Glutamatergic neuron (in vitro differentiated cells): ENCODE measurements at places on chromosomes 1 and 21. TPM values are rescaled to one million over a fixed set of nuclear protein-coding genes. Genes with fewer than 3 reads are reported as not detected.
A peak's percentile ranks its signal among the peaks of the same experiment; 100 is the strongest.

DNA sequence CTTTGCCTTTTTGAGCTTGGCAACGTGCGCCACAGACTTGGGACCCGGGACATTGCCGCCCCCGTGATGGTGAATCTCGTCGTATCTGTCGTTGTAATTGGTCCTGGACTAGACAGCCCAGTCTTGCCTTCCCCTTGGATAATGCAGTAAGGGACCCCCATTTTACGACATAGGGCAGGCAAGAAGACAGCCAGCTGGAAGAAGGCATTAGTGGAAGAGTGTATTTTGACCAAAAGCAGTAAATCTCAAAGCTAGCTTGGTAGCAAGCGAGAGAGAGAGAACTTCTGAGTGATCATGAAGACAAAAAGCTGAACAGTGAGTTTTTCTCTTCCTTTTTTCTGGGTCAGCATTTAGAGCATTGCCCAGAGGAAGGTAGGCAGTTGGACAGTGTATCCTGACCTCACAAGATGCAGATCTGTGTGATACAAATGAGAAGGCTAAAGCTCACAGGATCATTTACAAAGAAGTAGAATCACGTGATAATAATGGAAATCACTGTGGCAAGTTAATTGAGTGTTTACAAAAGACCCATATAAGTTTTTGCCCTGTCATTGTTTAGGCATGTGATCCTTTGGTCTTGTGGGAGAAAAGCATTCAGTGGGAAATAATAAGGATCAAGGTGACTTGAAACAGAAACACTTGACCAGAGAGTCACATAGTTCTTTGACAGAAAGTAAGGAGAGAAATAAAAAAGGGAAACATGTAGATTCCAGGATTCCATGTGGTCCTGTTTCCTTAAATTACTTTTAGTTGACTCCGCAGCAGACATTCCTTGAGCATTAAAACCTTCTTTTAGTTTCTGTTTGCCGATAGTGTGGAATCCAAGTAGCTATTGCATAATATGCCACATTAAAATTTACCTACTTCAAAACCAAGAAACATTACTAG, 66.3 kb downstream of the CNST start:
- no peak for DNase-seq

- DNase-seq, result no peak
These were observed 40.2 kb downstream of the DHCR24 start for GRCh38 chr1:54846716-54847284.

GRCh38 chr1:182248721-182249120, 142.9 kb downstream of the GLUL start:
- no peak for DNase-seq

DNA sequence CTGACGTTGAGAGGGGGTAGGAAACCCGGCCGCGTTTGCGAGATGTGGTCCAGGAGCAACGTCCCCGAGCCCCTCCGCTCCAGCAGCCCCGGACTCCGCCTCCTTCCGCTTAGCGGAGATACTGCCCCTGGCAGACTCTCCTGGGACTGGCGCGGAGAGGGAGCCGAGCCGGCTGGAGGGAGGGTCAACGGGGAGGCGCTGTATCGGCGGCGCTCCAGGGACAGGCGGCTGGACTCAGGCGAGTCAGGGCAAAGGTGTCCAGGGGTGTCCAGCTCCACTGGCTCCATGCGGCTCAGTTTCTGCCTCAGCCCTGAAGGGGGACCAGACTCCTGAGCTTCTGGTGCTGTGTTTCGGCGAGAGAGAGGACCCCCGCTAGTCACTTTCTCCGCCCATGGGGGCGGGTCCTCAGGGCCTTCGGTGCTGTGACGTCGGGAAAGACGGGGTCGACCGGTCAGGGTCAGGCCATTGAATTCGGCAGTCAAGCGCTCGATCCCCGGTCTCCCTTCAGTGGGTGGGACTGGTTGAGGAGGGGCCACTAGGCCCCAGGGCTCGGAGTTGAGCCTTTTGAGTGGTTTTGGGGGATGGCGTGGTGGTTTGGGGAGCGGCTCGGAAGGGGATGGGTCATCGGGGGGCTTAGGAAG, 2.8 kb upstream of the LIX1L start:
- DNase-seq, result peak; percentile 94

Gene CELA2A
- total RNA-seq, result not detected

Gene NLRP3
- total RNA-seq, result not detected
